ENCODE measurements at places on chromosomes 3 and 15.

GRCh38 chr15:44471885-44472455 lies 44.5 kb downstream of the CTDSPL2 start:
- no peak for DNase-seq

- DNase-seq, result no peak
Observed at GRCh38 chr3:118548434-118548833, 486.2 kb downstream of the IGSF11 start.

DNA sequence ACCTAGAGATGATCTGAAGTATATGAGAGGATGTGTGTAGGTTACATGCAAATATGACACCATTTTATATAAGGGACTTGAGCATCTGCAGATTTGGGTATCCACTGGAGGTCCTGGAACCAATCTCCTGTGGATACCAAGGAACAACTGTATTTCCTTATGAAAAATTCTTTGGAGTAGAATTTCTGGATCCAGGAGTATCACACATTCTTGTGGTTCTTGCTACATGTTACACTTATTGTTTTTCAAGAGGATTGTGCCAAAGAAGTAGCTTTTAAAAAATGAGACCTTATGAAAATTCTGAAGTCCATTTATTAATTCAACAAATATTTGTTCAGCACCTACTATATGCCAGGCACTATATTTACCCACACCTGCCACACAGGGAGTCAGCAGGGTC lies 15.7 kb upstream of the TBC1D23 start:
- DNase-seq, result no peak

GRCh38 chr3:69425249-69425648 lies 39.4 kb upstream of the FRMD4B start:
- DNase-seq, result no peak

GRCh38 chr3:47310391-47310790 lies 27.6 kb downstream of the KLHL18 start:
- DNase-seq, result no peak

- no peak for DNase-seq
Observed at GRCh38 chr15:36911322-36911944, 188.9 kb downstream of the MEIS2 start.
